HT1080 (cell line): ENCODE measurements at places on chromosomes 7 and 10. TPM values are rescaled to one million over a fixed set of nuclear protein-coding genes. Genes with fewer than 3 reads are reported as not detected.

GRCh38 chr7:153588586-153588985, 463.6 kb upstream of the DPP6 start:
- no peak for DNase-seq

- peak; percentile 81 for DNase-seq
These were observed at the start of gene ACBD5 for GRCh38 chr10:27240212-27241009. Gene ACBD5, minus strand, starts transcription at chr10:27240797. Its CDS starts 109 bp downstream, at chr10:27240688.

DNA sequence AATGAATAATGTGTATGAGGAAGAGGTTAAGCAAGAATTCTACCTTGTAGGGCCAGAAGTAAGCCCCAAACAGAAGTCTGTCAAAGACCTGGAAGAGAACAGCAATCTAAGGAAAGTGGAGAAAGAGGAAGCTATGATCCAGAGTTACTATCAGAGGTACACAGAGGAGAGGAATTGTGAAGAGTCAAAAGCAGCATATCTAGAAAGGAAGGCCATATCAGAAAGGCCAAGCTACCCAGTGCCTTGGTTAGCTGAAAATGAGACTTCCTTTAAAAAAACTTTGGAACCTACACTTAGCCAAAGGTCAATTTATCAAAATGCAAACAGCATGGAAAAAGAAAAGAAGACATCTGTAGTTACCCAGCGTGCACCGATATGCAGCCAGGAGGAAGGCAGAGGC, 42.7 kb upstream of the GAD2 start:
- no peak for DNase-seq

DNA sequence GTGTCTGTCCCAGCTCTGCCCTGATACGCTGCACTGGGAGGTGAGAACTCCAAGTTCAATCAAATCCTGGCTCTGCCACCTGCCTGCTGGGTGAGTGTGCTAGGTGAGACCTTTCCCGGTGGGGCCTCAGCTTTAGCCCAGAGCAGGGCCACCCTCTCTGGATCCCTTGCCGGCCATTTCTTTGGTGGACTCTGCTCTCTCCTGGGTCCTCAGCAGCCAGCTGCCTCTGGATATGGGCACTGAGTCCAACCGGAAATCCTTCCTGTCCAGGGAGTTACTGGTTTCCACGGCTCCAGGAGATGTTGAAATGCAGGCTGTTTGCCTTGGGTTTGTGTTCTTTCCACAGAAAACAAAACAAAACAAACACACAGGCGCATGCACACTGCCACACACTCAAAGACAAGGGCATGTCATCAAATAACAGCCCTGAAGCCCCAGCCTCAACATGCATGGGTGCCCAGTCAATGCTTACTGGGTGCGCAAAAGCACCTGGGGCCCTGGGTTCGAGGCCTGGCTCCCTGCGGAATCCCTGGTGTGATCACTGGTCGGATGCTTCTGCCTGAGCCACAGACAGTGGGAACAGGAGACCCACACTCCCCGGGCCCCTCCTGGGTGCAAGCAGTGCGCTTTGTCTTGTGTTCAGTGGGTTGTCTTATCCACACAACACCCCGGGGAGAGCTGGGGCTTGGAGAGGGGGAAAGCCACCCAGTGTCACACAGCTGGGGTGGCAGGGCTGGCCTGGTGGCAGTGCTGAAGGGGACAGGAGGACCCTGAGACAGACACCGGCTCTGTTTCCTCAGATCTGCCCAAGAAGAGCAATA, 33.1 kb downstream of the PPIF start:
- DNase-seq: no peak

DNA sequence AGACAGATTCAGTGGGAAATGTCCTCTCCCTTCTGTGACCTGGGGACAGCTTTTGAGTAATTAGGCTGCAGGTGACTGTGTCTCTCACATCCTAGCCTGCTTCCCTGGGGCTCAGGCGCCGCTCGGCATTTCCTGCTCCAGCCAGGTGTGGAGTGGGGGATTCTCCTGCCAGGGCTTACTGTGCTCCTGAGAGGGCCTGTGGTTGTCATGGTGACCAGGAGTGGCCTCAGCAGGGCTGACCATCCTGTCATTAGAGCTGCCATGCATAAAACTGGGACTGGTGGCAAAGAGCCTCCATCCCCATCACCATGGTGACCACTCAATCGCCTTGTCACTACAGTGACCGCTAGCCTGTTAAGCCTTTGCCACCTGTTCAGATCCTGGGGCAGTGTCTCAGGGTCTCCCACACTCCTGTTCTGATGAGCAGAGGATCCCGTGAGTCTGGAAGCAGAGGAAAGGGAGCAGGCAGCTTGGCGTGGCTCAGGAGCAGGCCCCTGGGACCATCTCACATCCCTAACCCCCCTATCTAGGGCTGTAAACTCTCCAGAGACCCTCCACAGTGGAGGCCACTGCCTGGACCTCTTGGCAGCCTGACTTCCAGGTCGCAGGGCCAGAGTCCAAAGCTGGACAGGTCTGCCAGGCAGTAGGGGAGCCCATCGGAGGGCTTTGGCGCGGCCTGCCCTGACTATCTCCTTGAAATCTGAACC, at the start of gene GCK:
Gene GCK, minus strand, starts transcription at position 154 of the 707 bp plus-strand sequence. CDS start 486 bp downstream, outside the sequence.
- DNase-seq: no peak

- DNase-seq: peak; percentile 49
These were observed 76.3 kb downstream of the CLIP2 start for GRCh38 chr7:74365322-74366022.

DNA sequence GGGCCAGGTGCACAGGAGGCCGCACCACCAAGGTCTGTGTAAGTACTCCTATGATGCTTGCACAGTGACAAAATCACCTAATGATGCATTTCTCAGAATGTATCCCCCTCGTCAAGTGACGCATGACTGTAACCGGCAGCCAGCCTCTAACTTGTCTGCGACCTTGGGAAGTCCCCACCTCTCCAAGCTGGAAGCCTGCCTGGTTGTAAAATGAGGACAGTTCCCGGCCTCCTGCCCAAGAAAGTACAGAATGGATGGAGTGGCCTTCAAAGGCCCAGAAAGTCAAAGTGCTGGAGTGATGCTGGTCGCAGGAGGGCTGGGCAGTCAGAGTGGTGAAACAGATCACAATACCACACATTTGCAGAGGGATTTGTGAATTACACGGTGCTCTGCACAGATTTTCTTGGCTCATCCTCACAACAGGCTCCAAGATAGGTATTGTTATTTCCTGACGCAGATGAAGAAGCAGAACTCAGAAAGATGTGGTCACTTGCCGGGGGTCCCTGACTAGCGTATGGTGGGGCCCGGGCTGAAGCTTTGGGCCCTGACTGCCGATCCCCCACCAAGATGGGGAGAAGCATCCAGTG, 22.8 kb downstream of the SPOCK2 start:
- DNase-seq: no peak

GRCh38 chr10:12541446-12542067, 192.2 kb downstream of the CAMK1D start:
- no peak for DNase-seq

GRCh38 chr7:116595063-116595462, 70.2 kb downstream of the CAV1 start:
- no peak for DNase-seq

GRCh38 chr7:142418326-142418725, 160.5 kb upstream of the PRSS58 start:
- DNase-seq: no peak

DNA sequence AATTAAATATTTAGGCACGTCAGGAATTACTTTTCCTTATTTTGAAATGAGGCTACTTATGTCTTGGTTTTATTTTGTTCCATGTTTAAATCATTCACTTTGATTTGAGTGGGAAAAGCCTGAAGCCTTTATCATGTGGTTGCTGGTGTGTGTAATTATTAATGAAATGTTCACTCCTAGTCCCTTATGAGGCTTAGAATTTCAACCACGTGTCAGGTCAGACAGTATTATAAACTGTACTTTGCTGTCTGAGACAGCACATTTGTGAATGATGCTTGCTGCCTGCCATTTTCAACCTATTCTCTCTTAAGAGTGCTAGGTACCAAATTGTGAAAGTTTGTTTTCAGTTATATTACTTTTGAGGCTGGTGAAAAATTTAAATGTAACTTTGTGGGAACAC, 58.9 kb downstream of the COL17A1 start:
- DNase-seq: no peak

DNA sequence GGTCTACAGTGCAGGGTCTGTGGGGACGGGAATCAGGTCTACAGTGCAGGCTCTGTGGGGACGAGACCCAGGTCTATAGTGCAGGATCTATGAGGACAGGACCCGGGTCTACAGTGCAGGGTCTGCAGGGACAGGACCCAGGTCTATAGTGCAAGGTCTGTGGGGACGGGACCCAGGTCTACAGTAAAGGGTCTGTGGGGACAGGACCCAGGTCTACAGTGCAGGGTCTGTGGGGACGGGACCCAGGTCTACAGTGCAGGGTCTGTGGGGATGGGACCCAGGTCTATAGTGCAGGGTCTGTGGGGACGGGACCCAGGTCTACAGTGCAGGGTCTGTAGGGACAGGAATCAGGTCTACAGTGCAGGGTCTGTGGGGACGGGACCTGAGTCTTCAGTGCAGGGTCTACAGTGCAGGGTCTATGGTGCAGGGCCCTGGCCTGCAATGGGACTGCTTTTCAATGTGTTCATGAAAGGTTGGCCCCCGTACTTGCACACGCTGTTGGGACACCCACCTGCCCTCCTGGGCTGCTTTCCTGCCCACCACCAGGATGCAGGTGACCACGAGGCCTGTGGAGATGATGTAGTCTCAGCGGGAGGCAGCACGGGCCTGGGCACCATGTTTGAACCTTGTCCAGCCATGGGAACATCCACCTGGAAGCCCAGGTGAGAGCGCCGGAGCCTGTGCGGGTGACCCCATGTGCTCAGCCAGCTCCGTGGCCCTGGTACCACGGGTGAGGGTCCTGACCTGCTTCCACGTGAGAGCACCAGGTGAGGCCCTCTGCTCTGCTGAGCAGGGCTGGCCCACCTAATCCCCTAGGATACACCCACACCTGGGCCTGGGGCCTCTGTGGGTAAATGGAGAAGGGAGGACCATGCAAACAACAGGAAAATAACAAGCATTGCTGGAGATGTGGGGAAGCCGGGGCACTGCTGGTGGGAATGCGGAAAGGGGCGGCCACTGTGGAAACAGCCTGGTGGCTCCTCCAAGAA, 91.4 kb upstream of the DIP2C start:
- DNase-seq: no peak

- DNase-seq: peak; percentile 16
These were observed 83.9 kb upstream of the SDK1 start for GRCh38 chr7:3217166-3217565.

- peak; percentile 84 for DNase-seq
These were observed 35.6 kb downstream of the CPN1 start for GRCh38 chr10:100046021-100046486.

DNA sequence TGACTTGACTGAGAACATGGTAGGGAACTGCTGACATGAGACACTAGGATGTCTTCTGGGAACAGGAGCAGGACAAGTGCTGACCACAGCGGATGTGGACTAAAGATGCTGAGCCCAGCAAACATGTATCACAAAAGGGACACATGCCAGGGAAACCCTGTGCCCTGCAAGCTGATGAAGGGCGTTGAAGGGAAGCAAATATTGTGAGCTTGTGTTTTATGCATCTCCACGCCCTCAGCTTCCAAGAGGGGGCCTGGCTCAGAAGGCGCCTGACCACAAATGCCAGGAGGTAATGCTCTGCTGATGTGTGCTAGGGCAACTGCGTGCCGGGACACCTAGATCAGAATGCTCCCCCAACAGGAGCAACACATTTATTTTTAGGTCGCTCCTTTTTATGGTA, 207.3 kb downstream of the CXCL12 start:
- DNase-seq: no peak

DNA sequence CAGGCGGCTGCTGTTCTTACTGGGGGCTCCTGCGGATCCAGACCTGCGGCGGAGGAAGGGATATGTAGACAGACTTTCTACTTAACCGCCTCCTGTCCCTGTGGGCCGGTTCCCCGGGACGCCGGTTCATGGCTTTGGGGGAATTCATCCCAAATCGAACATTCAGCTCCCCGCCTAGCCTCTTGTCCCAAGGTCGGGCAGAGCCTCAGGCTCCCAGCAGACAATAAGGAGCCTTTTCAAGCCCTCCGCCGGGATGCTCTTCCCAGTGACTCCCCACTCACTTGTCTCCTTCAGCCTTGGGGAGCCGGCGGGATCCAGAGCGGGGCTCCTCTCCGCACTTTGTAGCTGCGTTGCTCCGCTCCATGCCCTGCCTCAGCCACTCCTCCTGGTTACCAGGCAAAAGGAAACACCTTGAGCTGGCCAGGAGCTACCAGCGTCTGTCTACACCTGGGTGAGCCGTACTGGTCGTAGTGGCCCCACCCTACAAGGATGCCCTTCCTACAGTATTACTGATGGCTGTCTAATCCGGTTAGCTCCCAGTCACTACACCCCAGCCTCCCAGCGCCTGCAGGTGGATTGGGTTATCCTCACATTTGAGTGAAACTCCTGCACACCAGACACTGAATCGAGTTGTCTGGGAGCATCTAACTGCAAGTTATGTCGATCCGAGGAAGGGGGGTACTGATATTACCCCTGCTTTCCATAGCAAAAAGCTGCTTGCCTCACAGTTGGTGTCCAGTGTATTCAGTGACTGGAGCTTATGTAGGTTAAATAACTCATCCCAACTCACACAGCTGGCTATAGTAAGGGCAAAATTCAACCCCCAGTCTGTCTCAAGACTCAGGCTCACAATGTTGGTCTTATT, at the start of gene C10orf95:
Gene C10orf95, minus strand, starts transcription at position 439 of the 865 bp plus-strand sequence. CDS start 450 bp downstream, outside the sequence.
- no peak for DNase-seq

DNA sequence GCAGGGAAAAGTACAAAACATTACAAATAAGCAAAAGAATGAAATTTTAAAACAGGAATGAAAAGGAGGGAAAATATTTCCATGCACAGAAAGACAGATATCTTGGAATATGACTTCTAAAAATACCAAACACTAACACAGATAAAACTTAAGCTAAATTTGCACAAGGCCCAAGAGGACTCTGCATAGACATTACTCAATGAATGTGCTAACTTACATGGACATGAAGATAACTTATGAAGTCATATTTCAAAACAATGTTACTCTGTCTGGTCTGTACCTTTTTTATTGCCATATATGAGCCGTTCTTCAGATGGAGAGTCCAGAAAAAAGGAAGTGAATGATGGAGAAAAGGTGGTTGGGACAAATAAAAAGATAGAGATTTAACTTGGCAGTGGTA, 15.0 kb upstream of the MSS51 start:
- DNase-seq: no peak

GRCh38 chr7:44759246-44759645, 10.6 kb downstream of the ZMIZ2 start:
- DNase-seq: no peak

ADRA2A gene
- 0.20 and 0.23 TPM in 2 replicates for total RNA-seq

ZNF853 gene
- 0.88 and 1.0 TPM in 2 replicates for total RNA-seq

CALML3 gene
- total RNA-seq: not detected in 2 replicates

SEC31B gene
- 0.93 and 1.9 TPM in 2 replicates for total RNA-seq

TAC1 gene
- total RNA-seq: not detected in 2 replicates

FAM237B gene
- not detected in 2 replicates for total RNA-seq

CLRN3 gene
- not detected in 2 replicates for total RNA-seq

PALS2 gene
- 16.9 and 23.6 TPM in 2 replicates for total RNA-seq
